ENCODE measurements at places on chromosomes 3 and 15. TPM values are rescaled to one million over a fixed set of nuclear protein-coding genes. Genes with fewer than 3 reads are reported as not detected.

DNA sequence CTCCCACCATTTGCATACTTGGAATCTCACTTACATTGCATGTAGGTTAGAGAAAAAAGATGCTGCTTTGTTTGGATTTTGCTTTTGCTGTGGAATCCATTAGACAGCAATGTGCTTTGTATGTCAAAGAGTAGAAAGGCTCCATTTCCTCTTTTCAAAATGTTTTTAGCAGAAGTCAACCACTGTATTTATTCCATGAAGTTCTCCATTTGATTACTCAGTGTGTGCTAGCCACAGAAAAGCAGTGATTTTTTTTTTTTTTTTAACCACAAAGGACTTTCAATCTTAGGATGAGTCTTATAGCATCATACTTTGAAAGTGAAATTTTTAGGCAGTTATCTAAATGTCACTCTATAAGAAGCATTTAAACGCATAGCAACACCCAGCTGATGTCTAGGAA lies 285.0 kb upstream of the ADAMTS9 start:
- no peaks in the 10 kb centered on the region for H3K4me1 ChIP-seq
- H3K27ac ChIP-seq: no peak overlapping the region
- DNase-seq: no peak
- H3K27me3 ChIP-seq: no peaks in the 10 kb centered on the region
- no peaks in the 10 kb centered on the region for H3K36me3 ChIP-seq
- H3K4me3 ChIP-seq: no peak overlapping the region

The ALDH1A3 gene
- 5.0 TPM for total RNA-seq

The SH3GL3 gene
- not detected for total RNA-seq

The PLD1 gene
- total RNA-seq: 18.2 TPM

DNA sequence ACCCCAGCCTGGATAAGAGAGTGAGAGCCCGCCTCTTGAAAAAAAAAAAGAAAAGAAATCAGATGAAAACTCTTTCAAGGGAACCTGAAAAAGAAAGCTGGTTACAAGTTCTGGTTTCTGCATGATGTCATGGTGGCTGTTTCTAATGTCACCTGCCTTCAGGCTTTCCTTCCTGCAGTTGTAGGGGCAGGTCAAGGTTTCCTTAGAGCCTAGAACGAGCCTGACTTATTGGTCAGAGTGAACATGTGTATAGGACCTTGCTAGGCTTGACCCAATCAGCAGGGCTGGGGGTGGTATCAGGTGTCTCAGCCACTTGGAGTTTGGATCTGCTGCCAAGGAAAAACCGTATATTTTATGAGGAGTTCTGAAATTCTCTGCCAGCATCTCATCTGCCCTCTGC lies 3.8 kb downstream of the IVD start:
- H3K36me3 ChIP-seq: no peaks in the 10 kb centered on the region
- no peaks in the 10 kb centered on the region for H3K27me3 ChIP-seq
- H3K27ac ChIP-seq: no peak overlapping the region
- no peak for DNase-seq
- no peak overlapping the region for H3K4me3 ChIP-seq

DNA sequence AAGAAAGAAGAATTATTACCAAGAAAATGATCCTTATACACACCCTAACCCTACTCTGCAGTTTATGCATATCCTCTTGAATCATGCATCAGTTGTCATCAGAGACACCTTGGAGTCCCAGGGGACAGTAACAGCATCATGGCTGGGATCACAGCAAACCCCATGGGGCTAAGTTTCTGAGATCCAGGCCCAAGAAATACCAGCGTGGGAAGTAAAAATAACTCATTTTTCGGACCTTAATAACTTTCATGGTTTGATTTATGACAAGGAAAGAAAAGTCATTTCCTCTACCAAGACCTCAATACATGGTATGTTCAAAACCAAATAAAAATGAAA lies 38.8 kb upstream of the B3GNT5 start:
- no peaks in the 10 kb centered on the region for H3K36me3 ChIP-seq
- H3K27me3 ChIP-seq: no peaks in the 10 kb centered on the region
- H3K4me3 ChIP-seq: no peak overlapping the region
- H3K4me1 ChIP-seq: no peaks in the 10 kb centered on the region
- no peak overlapping the region for H3K27ac ChIP-seq

- H3K36me3 ChIP-seq: no peaks in the 10 kb centered on the region
- no peak for DNase-seq
- no peaks in the 10 kb centered on the region for H3K27me3 ChIP-seq
- H3K4me3 ChIP-seq: no peak overlapping the region
Observed at GRCh38 chr3:169479314-169479939, 184.1 kb downstream of the MECOM start.
